ENCODE measurements at places on chromosomes 2 and 18. TPM values are rescaled to one million over a fixed set of nuclear protein-coding genes. Genes with fewer than 3 reads are reported as not detected.

GRCh38 chr2:43484323-43484930, 111.4 kb downstream of the THADA start:
- no peak for DNase-seq
- H3K36me3 ChIP-seq, result peaks cover 7% of the 10 kb centered on the region
- no peaks in the 10 kb centered on the region for H3K27me3 ChIP-seq
- no peak overlapping the region for H3K4me3 ChIP-seq
- no peak overlapping the region for H3K27ac ChIP-seq

RTP5 gene
- not detected for total RNA-seq

CYRIA gene
- total RNA-seq, result 29.4 TPM

DNA sequence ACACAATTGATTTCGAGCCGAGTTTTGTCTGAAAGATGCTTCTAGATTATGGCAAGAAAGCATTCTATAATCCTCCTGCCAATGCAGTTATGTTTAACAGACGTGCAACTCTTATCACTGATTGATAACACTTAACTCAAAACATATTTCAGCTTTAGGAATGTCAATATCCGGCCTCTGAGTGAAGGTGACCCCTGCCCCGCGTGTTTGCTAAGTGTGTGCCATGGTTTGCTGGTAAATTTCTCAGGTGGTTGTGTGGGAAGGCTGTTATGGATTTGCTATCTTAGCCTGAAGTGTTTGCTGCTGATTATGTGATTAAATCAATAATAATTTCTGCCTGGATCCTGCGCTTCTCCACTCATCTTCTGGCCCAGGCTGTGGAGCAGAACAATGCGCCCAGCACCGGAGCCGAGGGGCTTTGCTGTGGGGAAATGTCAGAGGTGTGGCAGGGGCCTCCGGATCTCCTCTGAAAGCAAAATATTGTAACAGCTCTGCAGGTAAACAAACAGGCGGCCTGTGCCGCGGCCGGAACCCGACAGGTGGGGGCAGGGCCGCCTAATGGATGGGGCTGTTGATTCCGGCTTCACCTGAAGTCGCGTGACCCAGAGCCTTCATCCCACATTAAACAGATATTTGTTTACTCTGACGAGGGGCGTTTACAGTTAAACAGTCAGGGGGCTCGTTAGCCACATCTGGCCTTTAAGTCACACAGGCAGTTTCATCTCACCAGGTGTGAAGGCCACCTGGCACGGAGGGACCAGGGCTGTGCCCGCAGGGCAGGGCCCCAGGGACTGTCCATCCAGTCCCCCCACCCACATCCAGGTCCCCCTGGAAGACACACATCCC, 210.7 kb upstream of the SALL3 start:
- no peak overlapping the region for H3K27ac ChIP-seq
- H3K36me3 ChIP-seq, result no peaks in the 10 kb centered on the region
- H3K27me3 ChIP-seq, result peaks cover 22% of the 10 kb centered on the region
- H3K4me1 ChIP-seq, result no peaks in the 10 kb centered on the region

CAPN13 gene
- total RNA-seq, result 23.0 TPM

- no peak overlapping the region for H3K27ac ChIP-seq
- no peaks in the 10 kb centered on the region for H3K27me3 ChIP-seq
- no peak for DNase-seq
- H3K4me1 ChIP-seq, result peaks cover 7% of the 10 kb centered on the region
- peaks cover 80% of the 10 kb centered on the region for H3K36me3 ChIP-seq
- no peak overlapping the region for H3K4me3 ChIP-seq
Observed at GRCh38 chr2:199962203-199962602, 6.8 kb downstream of the MAIP1 start.

GRCh38 chr2:224986477-224986876, 55.8 kb downstream of the DOCK10 start:
- no peak overlapping the region for H3K27ac ChIP-seq
- no peaks in the 10 kb centered on the region for H3K36me3 ChIP-seq
- peaks cover 5% of the 10 kb centered on the region for H3K4me1 ChIP-seq
- no peaks in the 10 kb centered on the region for H3K27me3 ChIP-seq
- H3K4me3 ChIP-seq, result no peak overlapping the region

GRCh38 chr18:3721771-3722648, 272.0 kb downstream of the TGIF1 start:
- H3K27me3 ChIP-seq, result no peaks in the 10 kb centered on the region
- H3K4me1 ChIP-seq, result peaks cover 25% of the 10 kb centered on the region
- no peaks in the 10 kb centered on the region for H3K36me3 ChIP-seq

DNA sequence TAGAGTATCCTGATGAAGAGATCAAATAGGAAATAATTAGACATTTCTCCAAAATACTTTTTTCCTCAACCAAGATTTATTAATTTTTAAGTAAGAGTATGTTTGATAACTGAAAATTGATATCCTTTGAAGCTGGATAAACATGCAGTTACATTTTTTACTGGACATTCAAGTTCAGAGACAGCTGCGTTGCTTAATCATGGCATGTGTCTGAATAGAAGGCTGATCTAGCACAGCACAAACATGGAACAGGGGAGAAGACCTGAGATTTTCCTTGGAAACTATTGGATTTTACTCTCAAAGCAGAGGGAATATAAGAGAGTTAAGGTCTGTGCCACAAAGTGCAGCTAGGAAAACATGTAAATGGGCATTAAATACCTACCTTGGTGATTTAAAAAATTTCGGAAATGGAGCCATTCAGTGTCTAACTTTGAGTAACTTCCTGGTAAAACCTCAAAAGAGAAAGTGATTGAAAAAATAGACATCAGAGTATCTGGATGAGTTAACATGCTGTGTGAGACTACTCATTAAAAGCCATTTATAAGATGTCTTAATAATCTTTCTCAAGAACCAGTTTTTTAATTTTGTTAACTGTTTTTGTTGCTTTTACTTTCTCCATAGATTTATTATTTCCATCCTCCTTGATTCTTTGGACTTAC, 31.8 kb downstream of the CRIM1 start:
- no peaks in the 10 kb centered on the region for H3K36me3 ChIP-seq
- no peak overlapping the region for H3K4me3 ChIP-seq
- peaks cover 19% of the 10 kb centered on the region for H3K4me1 ChIP-seq
- no peaks in the 10 kb centered on the region for H3K27me3 ChIP-seq
- no peak overlapping the region for H3K27ac ChIP-seq

NR4A2 gene
- 4.0 TPM for total RNA-seq

- no peak overlapping the region for H3K27ac ChIP-seq
- H3K4me3 ChIP-seq, result no peak overlapping the region
- no peak for DNase-seq
Observed at GRCh38 chr18:23998820-23999219, 15.7 kb upstream of the TTC39C start.

DNA sequence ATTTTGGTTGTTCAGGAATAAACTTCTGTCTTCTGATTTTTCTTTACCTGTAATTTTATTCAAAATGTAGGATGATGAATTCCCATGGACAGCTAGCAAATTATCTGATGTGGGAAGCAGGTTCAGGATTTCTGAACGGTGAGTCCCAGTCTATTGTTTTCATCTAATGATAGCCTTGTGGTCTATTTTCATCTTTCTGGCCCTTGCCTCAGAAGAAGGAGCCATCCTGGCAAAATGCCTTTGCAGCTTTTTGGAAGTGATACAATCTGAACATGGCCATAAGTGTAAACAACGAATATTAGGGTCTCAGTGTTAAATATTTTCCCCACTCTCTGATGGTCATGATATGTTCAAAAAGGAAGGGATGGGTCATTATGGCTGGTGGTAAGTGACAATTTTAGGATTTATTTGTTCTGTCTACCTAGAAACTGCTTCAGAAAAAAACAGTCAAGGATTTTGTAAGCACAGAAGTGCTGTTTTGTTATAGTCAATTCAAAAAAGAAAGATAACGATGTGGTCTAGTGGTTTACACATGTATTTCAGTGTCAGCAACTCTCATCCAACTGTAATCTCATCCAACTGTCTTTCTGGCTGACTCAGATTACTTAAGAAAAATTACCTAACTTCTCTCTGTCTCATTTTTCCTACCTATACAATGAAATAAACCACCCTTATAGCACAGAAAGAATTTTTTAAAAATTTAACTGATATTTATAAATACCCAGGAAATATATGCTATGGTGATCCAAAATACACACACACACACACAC, 272.6 kb upstream of the ERBB4 start:
- H3K4me3 ChIP-seq, result no peak overlapping the region
- no peaks in the 10 kb centered on the region for H3K4me1 ChIP-seq
- no peaks in the 10 kb centered on the region for H3K27me3 ChIP-seq

ERICH2 gene
- total RNA-seq, result 8.5 TPM

- no peak overlapping the region for H3K27ac ChIP-seq
- DNase-seq, result no peak
- H3K27me3 ChIP-seq, result no peaks in the 10 kb centered on the region
Observed at GRCh38 chr2:186653511-186653910, 40.3 kb upstream of the FAM171B start.

- H3K4me3 ChIP-seq, result no peak overlapping the region
- DNase-seq, result no peak
- H3K4me1 ChIP-seq, result no peaks in the 10 kb centered on the region
Observed at GRCh38 chr18:4847056-4847455, 350.0 kb downstream of the AKAIN1 start.

GRCh38 chr18:37242091-37242490, 323.5 kb downstream of the CELF4 start:
- peaks cover 8% of the 10 kb centered on the region for H3K27me3 ChIP-seq
- H3K27ac ChIP-seq, result no peak overlapping the region
- no peaks in the 10 kb centered on the region for H3K36me3 ChIP-seq
- no peaks in the 10 kb centered on the region for H3K4me1 ChIP-seq
- H3K4me3 ChIP-seq, result no peak overlapping the region

- peaks cover 7% of the 10 kb centered on the region for H3K4me1 ChIP-seq
- H3K27me3 ChIP-seq, result no peaks in the 10 kb centered on the region
- no peak overlapping the region for H3K4me3 ChIP-seq
- H3K36me3 ChIP-seq, result no peaks in the 10 kb centered on the region
- DNase-seq, result no peak
Observed at GRCh38 chr2:238294393-238295143, 6.2 kb upstream of the PER2 start.

- H3K27ac ChIP-seq, result peak overlapping the region; percentile 92
- peak overlapping the region; percentile 94 for H3K4me3 ChIP-seq
- H3K36me3 ChIP-seq, result peaks cover 57% of the 10 kb centered on the region
- DNase-seq, result peak; percentile 84
- peaks cover 53% of the 10 kb centered on the region for H3K4me1 ChIP-seq
- no peaks in the 10 kb centered on the region for H3K27me3 ChIP-seq
Observed at GRCh38 chr2:197498937-197499593, 575 bp downstream of the HSPD1 start.

All from lower lobe of right lung (tissue), 2 donors.